ENCODE measurements at places on chromosomes 1 and 21. TPM values are rescaled to one million over a fixed set of nuclear protein-coding genes. Genes with fewer than 3 reads are reported as not detected.

DNA sequence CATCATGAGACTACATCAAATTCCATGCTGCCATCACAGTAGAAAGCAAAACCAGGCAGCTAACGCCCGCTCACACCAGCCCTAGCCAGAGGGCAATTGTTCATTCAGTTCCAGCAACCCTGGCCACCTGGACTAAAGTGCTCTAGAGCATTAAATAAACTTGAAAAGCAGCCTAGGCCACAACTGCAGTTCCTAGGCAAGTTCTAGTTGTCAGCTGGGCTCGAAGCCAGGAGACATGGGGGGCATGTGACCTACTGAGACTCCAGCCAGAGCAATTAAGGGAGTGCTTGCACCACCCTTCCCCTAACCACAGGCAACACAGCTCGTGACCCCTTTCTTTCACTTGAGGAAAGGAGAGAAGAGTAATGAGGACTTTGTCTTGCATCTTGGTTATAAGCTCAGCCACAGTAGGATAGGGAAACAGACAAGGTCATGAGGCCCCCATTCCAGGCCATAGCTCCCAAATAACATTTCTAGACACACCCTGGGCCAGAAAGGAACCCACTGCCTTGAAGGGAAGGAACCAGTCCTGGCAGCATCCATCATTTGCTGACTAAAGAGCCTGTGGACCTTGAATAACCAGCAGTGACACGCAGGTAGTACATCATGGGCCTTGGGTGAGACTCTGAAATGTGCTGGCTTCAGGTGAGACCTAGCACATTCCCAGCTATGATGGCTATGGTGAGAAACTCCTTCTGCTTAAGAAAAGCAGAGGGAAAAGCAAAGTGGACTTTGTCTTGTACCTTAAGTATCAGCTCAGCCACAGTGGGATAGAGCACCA, 77.0 kb downstream of the ZZZ3 start:
- H3K4me3 ChIP-seq, result no peak overlapping the region
- H3K27me3 ChIP-seq, result no peaks in the 10 kb centered on the region
- peaks cover 46% of the 10 kb centered on the region for H3K36me3 ChIP-seq
- peaks cover 7% of the 10 kb centered on the region for H3K4me1 ChIP-seq
- DNase-seq, result no peak
- H3K27ac ChIP-seq, result peak overlapping the region; percentile 43

GRCh38 chr1:14937288-14937949, 216.1 kb upstream of the TMEM51 start:
- peaks cover 41% of the 10 kb centered on the region for H3K4me1 ChIP-seq
- no peak for DNase-seq
- H3K36me3 ChIP-seq, result no peaks in the 10 kb centered on the region
- peak overlapping the region; percentile 79 for H3K27ac ChIP-seq
- no peaks in the 10 kb centered on the region for H3K27me3 ChIP-seq

DNA sequence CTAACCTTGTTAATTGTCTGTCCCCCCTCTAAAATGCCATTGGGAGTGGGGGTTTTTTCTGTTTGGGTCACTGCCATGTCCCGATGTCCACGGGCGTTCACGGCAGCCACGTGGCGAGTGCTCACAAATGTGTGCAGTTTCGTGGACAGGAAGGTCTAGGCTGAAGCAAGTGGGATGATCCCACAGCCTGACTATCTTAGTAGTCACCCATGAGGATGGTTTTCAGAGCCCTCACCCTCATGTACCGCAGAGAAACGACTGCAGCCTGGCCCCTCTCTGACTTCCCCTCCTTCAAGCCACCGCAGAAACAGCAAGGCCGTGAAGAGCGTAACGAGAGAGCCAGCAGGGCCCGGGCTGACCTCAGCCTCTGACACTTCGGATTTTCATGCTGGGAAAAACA, 52.3 kb upstream of the COX20 start:
- no peak overlapping the region for H3K4me3 ChIP-seq
- no peaks in the 10 kb centered on the region for H3K36me3 ChIP-seq
- no peak overlapping the region for H3K27ac ChIP-seq

- H3K4me3 ChIP-seq, result no peak overlapping the region
- H3K4me1 ChIP-seq, result no peaks in the 10 kb centered on the region
- H3K36me3 ChIP-seq, result peaks cover 2% of the 10 kb centered on the region
- no peaks in the 10 kb centered on the region for H3K27me3 ChIP-seq
- DNase-seq, result no peak
- no peak overlapping the region for H3K27ac ChIP-seq
These were observed 81.4 kb upstream of the ETV3 start for GRCh38 chr1:157219600-157219999.

Gene PRELP
- total RNA-seq, result 3.2 TPM
